Left renal cortex interstitium (tissue), 4 donors: ENCODE measurements at places on chromosomes 7 and 10. TPM values are rescaled to one million over a fixed set of nuclear protein-coding genes. Genes with fewer than 3 reads are reported as not detected.

Gene FAM25G
- polyA plus RNA-seq, result not detected

Gene INSIG1
- polyA plus RNA-seq, result 31.6 TPM

Gene PTF1A
- not detected for polyA plus RNA-seq

GRCh38 chr7:83001362-83002040, 161.2 kb downstream of the PCLO start:
- no peak for DNase-seq

DNA sequence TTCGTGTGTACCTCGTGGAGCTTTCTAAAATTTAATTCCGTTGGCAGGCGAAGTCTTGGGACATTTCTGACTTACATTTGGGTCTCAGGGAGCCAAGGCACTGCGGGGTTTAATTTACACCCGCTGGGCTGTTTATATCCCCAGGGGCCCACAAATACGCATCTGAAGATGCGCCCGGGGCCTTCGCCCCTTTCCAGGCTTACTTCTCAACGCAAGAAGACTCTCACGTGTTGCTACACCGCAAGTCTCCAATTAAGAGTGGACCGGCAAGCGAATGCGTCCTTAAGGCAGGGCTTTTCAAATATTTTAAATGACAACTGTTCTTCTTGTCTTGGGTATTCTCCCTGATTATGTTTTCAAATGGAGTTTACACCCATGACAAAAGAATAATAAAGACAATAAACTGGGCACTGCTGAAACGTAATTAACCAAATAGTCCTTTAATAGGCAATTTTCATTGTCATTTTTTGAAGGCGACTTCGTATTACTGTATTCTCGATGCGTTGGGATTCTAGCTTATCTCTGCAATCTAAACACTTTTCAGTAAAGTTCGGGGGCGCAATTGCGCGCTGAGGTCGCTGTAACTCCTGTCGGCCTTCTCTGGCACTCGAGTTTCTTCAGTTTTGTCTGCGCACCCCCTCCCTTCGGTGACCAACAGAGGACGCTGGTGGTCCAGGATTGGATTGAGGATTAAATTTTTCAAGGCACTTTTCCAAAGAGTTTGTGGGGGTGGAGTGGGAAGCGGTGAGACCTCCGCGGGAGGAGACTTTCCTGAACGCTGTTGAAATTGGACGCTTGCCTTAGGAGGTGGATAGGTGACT, 837 bp upstream of the IGFBP3 start:
- peak; percentile 77 for DNase-seq

- DNase-seq, result no peak
Measured at GRCh38 chr7:14978687-14979086, 76.1 kb upstream of the DGKB start.
